ENCODE measurements at places on chromosomes 5 and 9.

DNA sequence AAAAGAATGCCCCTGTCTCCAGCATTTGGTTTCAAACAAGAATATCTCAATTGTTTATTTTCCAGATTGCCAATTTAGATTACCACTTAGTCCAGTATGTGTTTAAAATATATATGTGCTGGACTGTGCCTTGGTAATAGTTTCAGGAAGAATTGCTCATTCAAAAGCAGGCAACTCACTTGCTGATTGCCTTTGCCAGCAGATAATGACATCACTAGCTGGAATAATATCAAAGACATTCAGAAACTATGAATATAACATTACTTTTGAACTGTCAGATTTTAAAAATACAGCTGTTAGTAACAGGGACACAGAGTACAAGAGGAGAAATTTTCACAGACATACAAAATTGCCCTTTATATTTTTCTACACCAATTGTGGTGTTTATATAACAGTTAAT is 96.0 kb upstream of the ITGA2 start:
- no peak for DNase-seq

- no peak for DNase-seq
Measured at GRCh38 chr5:108003178-108003577, 332.4 kb upstream of the EFNA5 start.

- no peak for DNase-seq
Measured at GRCh38 chr9:131104016-131104740, 7.8 kb downstream of the AIF1L start.

GRCh38 chr9:92992549-92992948 is 45.2 kb downstream of the FGD3 start:
- DNase-seq: no peak
